ENCODE measurements at places on chromosomes 11 and 22.

- no peak for DNase-seq
These were observed 7.2 kb upstream of the NIPSNAP1 start for GRCh38 chr22:29587938-29588699.

GRCh38 chr22:24155627-24156140 lies 25.6 kb upstream of the SUSD2 start:
- DNase-seq: peak; percentile 88

DNA sequence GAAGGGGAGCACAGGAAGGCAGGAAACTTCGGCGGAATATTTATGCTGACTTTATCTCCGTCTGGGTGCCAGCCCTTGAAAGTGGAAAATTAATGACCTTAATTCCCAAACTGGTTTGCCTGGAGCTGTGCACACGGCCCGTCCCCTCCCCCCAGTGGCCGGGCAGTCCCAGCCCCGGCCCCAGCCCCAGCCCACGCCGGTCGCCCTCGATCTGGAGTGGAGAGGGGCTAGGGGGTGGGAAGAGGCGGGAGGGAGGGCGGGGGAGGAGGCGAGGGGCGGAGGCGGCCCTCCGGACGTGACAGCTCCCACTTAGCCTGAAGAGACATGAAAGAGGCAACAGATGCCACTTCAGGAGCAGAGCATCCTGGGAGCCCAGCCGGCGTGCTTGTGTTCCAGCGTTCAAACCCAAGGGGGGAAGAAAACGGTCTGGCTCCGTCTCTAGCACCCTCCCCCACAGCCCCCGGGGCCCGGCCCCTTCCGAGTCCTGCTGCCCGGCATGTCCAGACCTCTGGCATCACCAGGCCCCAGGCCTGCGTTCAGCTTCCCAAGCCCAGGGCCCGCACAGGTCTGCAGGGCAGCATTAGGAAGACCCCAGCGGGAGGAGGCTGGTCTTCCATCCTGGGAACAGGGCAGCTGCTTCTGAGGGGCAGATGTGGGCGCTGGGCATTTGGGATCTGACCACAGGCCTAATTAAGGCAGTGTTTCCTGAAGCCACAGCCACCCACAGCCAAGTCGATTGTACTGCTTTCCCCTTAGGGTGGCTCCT lies 20.0 kb upstream of the LMO1 start:
- peak; percentile 40 for DNase-seq

- DNase-seq: no peak
These were observed 22.2 kb downstream of the NUP50 start for GRCh38 chr22:45185718-45186514.

DNA sequence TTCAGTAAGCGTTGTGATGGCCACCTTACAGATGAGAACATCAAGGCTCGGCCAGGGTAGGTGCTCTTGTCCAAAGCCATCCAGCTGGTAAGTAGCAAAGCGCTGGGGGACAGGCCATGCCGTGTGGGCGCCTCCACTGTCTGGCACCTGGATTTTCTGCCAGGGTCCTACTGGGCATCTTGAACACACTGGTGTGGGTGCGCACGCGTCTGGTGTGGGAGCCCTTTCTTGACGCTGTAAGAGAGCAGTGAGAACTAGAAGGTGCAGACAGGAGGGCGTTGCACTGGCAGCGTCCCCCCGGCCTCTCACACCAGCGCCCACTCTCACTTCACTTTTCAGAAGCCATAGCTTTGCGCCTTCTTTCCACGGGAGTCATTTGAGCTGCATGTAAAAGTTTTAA lies 296.6 kb downstream of the TBC1D22A start:
- no peak for DNase-seq

DNA sequence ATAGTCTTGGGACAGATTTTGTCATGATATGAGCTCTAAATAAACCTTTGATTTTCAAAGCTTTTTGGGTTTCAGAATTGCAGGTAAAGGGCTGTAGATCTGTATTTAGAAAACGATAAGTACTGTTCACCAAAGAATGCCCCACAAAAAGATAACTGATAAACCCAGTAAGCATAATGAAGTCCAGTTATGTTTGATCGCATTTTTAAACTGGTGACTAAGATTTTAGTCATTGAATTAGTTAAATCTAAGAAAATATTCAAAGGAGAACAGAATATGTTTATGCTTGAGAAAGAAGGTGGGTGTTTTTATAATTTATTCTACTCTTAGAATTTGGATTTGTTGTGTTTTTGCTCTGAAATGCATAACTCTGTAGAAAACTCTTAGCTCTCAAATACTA lies 11.6 kb downstream of the DEPDC7 start:
- no peak for DNase-seq
